Fibroblast of lung (primary cell): ENCODE measurements at places on chromosomes 12 and 14.
A peak's percentile ranks its signal among the peaks of the same experiment; 100 is the strongest.

DNA sequence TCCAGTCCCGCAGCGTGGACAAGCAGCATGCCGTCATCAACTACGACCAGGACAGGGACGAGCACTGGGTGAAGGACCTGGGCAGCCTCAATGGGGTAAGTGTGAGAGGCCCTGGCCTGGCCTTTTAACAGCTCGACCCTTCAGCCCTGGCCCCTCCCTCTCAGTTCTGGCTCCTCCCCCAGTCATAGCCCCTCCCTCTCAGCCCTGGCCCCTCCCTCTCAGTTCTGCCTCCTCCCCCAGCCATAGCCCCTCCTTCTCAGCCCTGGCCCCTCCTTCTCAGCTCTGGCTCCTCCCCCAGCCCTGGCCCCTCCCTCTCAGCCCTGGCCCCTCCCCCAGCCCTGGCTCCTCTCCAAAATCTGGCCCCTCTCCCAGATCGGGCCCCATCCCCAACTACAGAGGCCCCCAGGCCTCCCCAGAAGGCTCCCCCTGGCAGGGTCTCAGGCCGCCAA, 11.2 kb downstream of the CEP170B start:
- no peaks in the 10 kb centered on the region for H3K27me3 ChIP-seq
- H3K36me3 ChIP-seq, result peaks cover 7% of the 10 kb centered on the region
- peak; percentile 42 for DNase-seq
- peaks cover 6% of the 10 kb centered on the region for H3K4me1 ChIP-seq
- H3K4me3 ChIP-seq, result no peak overlapping the region

DNA sequence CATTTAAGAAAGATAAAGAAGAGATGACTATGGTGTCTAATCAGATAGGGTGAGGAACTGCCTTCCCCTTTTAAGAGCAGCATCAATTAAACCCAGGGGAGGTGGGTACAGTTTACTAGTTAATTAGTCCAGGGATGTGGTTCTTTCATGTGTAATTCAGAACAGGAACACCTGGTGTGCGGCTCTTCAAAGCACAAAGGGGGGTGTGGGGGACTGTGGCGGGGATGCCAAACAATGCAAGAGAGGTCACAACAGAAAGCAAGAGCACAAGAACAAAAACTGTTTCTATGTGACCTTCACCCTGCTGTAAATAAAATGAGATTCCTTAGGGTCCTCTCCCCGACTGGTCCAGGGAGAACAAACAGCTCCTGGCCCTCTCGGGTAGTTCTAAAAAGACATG, 183.9 kb upstream of the SOX5 start:
- no peak for DNase-seq
- no peaks in the 10 kb centered on the region for H3K27me3 ChIP-seq
- no peaks in the 10 kb centered on the region for H3K36me3 ChIP-seq
- no peaks in the 10 kb centered on the region for H3K4me1 ChIP-seq
- no peak overlapping the region for H3K4me3 ChIP-seq

GRCh38 chr12:52236386-52237050, 3.5 kb downstream of the KRT7 start:
- H3K27me3 ChIP-seq, result no peaks in the 10 kb centered on the region
- no peak overlapping the region for H3K27ac ChIP-seq
- no peak overlapping the region for H3K4me3 ChIP-seq
- no peak for DNase-seq

- peaks cover 2% of the 10 kb centered on the region for H3K4me1 ChIP-seq
- H3K4me3 ChIP-seq, result no peak overlapping the region
- no peak overlapping the region for H3K27ac ChIP-seq
- H3K27me3 ChIP-seq, result no peaks in the 10 kb centered on the region
- H3K36me3 ChIP-seq, result no peaks in the 10 kb centered on the region
Measured at GRCh38 chr12:95767703-95768102, 22.9 kb downstream of the NTN4 start.

GRCh38 chr12:109115758-109116610, at the start of gene ACACB:
Gene ACACB, plus strand, starts transcription at chr12:109116587. Its CDS starts 22,819 bp downstream, at chr12:109139406.
- H3K27ac ChIP-seq, result no peak within 1 kb of the TSS
- H3K27me3 ChIP-seq, result no peaks in the 10 kb centered on the region
- peaks cover 2% of the 10 kb centered on the region for H3K4me1 ChIP-seq
- peak; percentile 34 for DNase-seq
- H3K4me3 ChIP-seq, result no peak within 1 kb of the TSS

DNA sequence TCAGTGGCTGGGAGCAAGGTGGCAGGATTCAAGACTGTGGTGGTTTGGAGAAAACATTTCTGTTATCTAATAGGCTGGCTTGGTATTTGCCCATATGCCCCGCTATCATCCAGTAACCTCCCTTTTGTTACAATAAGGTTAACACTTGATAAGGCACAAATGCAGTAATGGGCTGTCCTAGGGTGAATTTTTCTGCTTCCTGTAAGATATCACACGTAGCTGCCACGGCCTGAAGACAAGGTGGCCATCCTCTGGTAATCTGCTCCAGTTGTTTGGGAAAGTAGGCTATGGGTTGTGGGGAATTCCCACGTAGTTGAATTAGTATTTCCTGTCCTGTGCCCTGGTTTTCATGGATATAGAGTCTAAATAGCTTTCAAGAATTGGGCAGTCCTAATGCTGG, 23.1 kb downstream of the ANG start:
- H3K36me3 ChIP-seq, result no peaks in the 10 kb centered on the region
- no peak overlapping the region for H3K27ac ChIP-seq
- no peaks in the 10 kb centered on the region for H3K4me1 ChIP-seq
- H3K27me3 ChIP-seq, result no peaks in the 10 kb centered on the region
- H3K4me3 ChIP-seq, result no peak overlapping the region
- DNase-seq, result no peak

DNA sequence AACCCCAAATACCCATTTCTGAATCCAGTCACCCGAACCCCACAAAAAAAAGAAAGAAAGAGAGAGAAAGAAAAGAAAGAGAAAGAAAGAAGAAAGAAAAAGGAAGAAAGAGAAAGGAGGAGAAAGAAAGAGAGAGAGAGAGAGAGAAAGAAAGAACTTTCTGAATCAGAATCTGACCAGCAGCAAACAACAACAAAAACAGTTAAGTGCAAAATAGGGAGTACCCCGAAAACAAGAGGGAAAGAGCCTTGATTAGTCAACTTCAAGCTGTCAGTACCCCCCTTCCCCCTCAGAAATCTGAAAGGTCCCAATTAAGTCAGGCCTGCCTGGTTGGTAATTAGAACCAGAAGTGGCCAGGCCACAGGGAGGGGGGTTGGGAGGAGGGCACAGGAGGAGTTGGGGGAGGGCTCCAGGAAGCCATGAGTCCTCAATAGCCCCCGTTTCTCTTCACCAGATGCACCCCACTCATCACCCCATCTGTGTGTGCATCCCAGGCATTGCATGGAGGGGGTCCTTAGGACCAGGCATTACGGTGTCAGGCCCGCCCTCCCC, 9.8 kb downstream of the RARG start:
- peak overlapping the region; percentile 24 for H3K4me3 ChIP-seq
- H3K27me3 ChIP-seq, result no peaks in the 10 kb centered on the region
- H3K36me3 ChIP-seq, result peaks cover 2% of the 10 kb centered on the region
- H3K27ac ChIP-seq, result peak overlapping the region; percentile 97
- peaks cover 38% of the 10 kb centered on the region for H3K4me1 ChIP-seq

DNA sequence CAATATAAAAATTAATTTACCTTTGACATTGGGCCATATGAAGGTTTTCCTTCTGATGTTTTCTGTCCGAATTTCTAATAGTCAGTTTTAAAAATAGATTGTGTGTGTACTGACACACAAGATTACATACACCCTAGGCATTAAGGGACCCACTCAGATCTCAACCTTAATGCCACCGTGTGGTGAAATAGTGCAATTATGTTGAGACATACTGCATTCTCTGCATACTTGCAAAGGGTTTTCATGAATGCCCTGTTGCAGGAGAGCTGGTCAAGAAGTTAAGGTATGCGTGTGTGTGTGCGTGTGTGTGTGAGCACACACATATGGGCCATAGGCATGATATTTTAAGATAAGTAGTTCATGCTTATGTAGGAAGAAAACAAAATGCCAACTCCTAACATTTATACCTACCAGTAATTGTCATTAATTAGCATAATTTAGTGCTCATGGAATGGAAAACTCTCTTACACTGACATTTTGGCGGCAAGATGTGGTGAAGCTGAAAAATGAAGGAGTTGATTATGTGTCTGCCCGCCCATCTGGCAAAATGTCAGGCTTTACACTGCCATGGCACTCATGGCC, 58.8 kb downstream of the PIK3C2G start:
- H3K36me3 ChIP-seq, result no peaks in the 10 kb centered on the region
- DNase-seq, result peak; percentile 89
- H3K4me1 ChIP-seq, result peaks cover 4% of the 10 kb centered on the region
- no peaks in the 10 kb centered on the region for H3K27me3 ChIP-seq
- H3K4me3 ChIP-seq, result no peak overlapping the region

DNA sequence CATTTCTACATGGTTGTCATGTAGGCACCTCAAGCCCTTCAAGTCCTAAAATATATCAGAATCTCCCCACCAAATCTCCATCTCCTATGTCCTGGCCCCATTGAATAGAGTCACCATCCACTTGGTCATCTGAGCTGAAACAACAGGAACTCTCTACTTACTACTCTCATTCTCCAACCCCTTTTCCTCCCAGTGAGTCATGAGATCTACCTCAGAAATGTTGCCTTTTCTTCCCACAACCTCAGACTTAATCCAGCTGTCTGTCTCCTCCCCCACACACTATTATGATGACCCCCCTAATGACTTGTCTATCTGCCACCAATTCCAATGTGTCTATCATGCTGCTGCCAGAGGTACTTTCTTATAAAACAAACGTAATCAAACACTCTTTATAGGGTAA, 72.3 kb upstream of the TMEM263 start:
- no peaks in the 10 kb centered on the region for H3K36me3 ChIP-seq
- no peak overlapping the region for H3K27ac ChIP-seq
- DNase-seq, result peak; percentile 71
- peaks cover 2% of the 10 kb centered on the region for H3K4me1 ChIP-seq
- no peaks in the 10 kb centered on the region for H3K27me3 ChIP-seq

GRCh38 chr12:79402606-79403005, 288.2 kb downstream of the PAWR start:
- peak; percentile 26 for DNase-seq
- H3K4me3 ChIP-seq, result no peak overlapping the region
- H3K36me3 ChIP-seq, result no peaks in the 10 kb centered on the region
- no peaks in the 10 kb centered on the region for H3K4me1 ChIP-seq
- no peaks in the 10 kb centered on the region for H3K27me3 ChIP-seq
- H3K27ac ChIP-seq, result no peak overlapping the region

- no peak for DNase-seq
- no peaks in the 10 kb centered on the region for H3K27me3 ChIP-seq
- no peaks in the 10 kb centered on the region for H3K36me3 ChIP-seq
- no peak overlapping the region for H3K4me3 ChIP-seq
- H3K4me1 ChIP-seq, result peaks cover 2% of the 10 kb centered on the region
- H3K27ac ChIP-seq, result no peak overlapping the region
Measured at GRCh38 chr12:93875157-93875556, 198.0 kb downstream of the CRADD start.

DNA sequence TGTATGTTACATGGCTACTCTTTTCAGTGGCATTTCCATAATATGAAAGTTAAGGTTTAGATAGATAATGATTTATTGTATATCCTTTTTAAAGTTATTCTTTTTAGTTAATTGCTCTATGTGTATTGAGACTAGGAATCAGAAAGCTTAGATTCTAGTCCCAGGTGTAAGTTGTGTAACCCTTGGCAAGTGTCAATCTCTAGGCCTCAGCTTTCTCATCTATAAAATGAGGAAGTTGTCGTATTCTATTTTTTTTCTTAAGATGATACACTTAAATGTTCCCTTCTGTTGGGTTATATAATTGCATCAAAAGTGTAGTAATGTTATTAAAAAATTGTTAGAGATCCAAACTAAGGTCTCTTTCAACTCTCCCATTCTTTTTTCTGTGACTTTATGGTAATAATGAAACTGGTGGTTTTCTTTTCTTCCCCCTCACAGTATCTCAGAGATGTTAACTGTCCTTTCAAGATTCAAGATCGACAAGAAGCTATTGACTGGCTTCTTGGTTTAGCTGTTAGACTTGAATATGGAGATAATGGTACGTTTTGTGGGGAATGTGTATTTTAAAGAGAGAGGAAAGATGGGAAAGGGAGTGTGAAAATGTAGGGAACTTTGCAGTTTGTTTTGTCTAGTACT, 4.1 kb downstream of the RTRAF start:
- peaks cover 3% of the 10 kb centered on the region for H3K4me1 ChIP-seq
- no peak overlapping the region for H3K4me3 ChIP-seq
- H3K27ac ChIP-seq, result no peak overlapping the region
- no peaks in the 10 kb centered on the region for H3K27me3 ChIP-seq
- H3K36me3 ChIP-seq, result no peaks in the 10 kb centered on the region
- no peak for DNase-seq

DNA sequence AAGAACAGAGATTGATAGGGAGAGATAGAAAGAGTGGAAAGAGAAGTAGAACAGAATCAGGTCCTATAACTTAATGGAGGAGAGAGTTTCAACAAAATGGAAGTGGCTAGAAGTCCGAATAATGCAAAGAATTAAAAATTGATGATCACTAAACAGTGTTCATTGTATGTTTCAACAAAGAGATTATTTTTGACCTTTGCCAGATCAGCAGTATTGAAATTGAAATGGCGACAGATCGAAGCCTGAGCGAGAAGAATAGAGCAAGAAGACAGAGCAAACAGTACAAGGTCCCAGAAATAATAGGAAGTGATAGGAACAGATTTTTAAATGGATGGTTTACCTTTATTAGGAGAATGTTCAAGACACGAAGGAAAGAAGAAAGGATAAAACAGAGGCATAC, 1012.8 kb upstream of the FBXO33 start:
- no peak overlapping the region for H3K4me3 ChIP-seq
- no peak overlapping the region for H3K27ac ChIP-seq
- H3K36me3 ChIP-seq, result no peaks in the 10 kb centered on the region
- H3K27me3 ChIP-seq, result no peaks in the 10 kb centered on the region
- no peak for DNase-seq
- no peaks in the 10 kb centered on the region for H3K4me1 ChIP-seq

GRCh38 chr14:64612021-64612380, 62.2 kb downstream of the PPP1R36 start:
- H3K4me1 ChIP-seq, result peaks cover 21% of the 10 kb centered on the region
- no peaks in the 10 kb centered on the region for H3K27me3 ChIP-seq
- H3K36me3 ChIP-seq, result no peaks in the 10 kb centered on the region
- DNase-seq, result peak; percentile 93

DNA sequence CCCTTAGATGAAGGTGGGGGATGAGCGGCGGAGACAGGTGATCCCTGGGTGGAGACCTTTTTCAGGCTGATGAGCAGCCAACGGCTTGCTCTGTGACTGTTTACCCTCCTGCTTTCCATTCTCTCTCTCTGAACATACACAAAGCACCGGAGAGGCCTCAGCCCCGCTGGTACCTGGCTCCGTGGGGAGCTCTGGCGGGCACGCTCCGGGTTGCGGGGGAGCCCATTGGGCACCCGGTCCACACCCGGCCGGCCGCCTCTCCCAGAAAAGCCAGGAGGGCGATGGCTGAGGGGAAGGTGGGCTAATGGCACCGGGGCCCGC, 545 bp downstream of the SMARCC2 start:
- peak overlapping the region; percentile 59 for H3K27ac ChIP-seq
- no peak for DNase-seq
- peaks cover 4% of the 10 kb centered on the region for H3K36me3 ChIP-seq
- H3K4me1 ChIP-seq, result peaks cover 5% of the 10 kb centered on the region

GRCh38 chr12:51392556-51393237, 1.5 kb upstream of the GALNT6 start:
- H3K36me3 ChIP-seq, result peaks cover 2% of the 10 kb centered on the region
- H3K27ac ChIP-seq, result peak overlapping the region; percentile 95
- H3K4me3 ChIP-seq, result peak overlapping the region; percentile 69
- peaks cover 45% of the 10 kb centered on the region for H3K4me1 ChIP-seq
